ENCODE measurements at places on chromosomes 3 and 15.

GRCh38 chr3:10238345-10239183 lies 9.7 kb upstream of the TATDN2 start:
- DNase-seq, result no peak

GRCh38 chr3:62453448-62453847 lies 80.1 kb upstream of the FEZF2 start:
- no peak for DNase-seq

GRCh38 chr15:40456738-40457137 lies 14.0 kb upstream of the CHST14 start:
- no peak for DNase-seq

DNA sequence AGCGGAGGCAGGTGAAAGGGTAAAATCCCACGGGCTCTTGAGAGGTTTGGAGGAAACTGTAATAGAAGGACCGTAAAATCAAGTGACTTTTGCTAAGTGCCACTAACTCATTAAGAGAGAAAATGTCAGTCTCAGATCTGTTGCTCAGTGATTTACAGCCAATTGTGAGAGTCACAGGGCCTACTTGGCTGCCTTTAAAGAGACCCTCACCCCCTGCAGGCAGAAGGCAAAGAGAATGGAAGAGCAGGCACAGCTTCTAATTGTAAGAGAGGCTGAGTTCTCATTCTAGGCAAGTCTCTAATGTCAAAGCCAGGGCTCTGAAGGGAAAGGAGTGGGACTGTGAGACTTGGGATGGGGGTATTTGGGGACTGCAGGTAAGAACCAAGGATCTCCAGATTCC lies 9.3 kb upstream of the SYNM start:
- DNase-seq, result no peak

GRCh38 chr15:31591908-31592307 lies 265.3 kb downstream of the KLF13 start:
- no peak for DNase-seq
